Sigmoid colon (tissue), 7 donors: ENCODE measurements at places on chromosomes 2 and 18. TPM values are rescaled to one million over a fixed set of nuclear protein-coding genes. Genes with fewer than 3 reads are reported as not detected.

DNA sequence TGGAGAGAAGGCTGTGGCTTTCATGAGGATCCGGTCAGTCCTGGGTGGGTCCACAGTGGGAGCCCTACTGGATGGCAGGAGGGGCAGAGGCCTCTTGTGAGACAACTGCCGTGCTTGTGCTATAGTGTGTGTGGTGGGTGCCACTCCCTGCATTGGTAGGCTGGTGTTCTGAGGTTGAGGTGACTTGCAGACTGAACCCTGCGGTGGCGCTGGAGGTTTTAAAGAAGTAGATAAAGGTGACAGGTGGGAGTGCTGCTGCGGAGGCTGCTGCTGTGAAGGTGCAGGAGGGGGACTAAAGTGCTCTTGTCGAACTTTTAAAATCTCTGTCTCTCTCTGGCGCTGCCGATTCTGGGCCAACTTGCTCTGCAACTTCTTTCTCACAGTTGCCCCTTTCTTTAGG, 29.7 kb downstream of the INO80D start:
- no peak for DNase-seq

- no peak for DNase-seq
Observed at GRCh38 chr2:145007960-145008263, 488.0 kb upstream of the ZEB2 start.

DNA sequence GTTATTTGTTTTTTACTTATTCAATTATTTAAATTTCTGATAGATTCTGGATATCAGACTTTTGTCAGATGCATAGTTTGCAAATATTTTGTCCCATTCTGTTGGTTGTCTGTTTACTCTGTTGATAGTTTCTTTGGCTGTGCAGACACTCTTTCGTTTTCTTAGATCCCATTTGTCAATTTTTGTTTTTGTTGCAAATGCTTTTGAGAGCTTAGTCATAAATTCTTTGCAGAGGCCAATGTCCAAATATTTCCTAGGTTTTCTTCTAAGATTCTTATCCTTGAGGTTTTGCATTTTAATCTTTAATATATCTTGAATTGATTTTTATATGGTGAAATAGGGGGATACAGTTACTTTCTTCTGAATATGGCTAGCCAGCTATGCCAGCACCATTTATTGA, 112.7 kb upstream of the SESTD1 start:
- DNase-seq: no peak

DNA sequence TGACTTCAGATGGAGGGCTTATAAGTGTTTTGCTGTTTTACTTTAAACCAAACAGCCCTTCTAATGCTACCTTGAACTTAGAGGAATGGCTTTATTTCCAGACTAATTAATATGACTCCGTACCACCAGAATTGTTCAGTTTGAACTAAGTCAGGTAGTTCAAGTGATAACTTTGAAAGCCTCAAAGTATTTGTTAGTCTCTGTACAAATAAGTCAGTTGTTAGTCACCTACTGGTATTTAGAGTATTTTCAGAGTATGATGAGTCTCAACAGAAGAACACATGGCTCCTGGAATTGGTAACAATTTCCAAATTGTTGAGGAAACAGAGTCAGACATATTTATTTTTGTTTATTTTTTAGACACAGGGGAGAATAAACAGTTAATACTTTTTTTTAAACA, 381.8 kb upstream of the NRXN1 start:
- no peak for DNase-seq

DNA sequence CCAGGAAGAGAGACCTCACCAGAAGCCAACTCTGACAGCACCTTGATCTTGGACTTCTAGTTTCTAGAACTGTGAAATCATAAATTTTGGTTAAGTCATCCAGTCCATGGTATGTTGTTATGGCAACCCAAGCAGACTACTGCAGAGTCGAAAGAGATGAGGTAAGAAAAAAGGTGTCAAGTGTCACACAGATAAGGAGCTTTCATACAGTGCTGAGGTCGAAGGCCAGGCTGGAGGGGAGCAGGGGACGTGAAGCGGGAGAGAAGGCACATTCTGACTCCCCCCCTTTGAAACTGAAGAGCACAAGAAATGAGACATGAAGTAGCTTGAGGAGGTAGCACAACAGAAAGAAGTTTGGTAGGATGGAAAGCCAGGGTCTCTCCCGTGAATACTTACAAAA, 110.4 kb downstream of the ALK start:
- DNase-seq: no peak

DNA sequence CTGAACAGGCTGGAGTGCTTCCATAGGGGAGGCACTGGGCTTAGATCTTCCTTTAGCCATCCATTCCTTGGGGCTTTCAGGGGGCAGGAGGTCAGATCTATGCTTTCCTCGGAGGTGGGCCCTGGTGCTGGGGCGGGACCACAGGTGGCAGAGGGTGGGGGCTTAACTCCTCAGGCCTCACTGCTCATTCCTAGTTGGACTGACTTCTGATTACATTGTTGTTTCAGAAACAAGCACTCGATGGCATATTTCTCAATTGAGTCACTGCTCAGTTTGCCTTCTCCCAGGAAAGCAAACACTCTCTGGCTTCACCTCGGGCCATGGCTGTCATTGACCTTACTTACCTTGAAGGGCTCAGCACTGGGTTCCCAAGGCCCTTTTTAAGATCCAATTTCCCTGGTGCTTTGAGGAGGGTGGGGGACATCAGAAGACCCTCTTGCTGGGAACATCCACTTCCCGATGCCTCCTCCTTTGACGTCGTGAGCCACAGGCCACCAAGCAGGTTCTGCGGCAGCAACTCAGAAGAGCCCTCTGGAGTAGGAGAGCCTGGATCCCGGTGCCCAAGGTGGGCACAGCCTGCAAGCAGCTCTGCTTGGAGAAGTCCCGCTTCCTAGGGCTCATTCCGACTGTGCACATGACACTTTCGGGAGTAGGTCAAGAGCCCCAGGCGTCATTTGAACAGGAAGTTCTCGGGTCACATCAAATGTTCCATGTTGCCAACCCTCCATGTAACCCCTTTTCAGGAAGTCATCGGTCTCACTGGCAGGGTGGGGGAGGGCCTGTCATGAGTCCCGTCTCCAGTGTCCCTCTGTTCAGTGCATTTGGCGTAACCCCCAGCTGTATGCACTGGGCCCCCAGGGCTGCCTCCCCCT, 40.6 kb downstream of the SDC1 start:
- no peak for DNase-seq

GRCh38 chr2:218813771-218814460, 17.7 kb downstream of the PRKAG3 start:
- no peak for DNase-seq

Gene TRIM43
- not detected for total RNA-seq

GRCh38 chr2:108621087-108621559, 86.9 kb downstream of the LIMS1 start:
- no peak for DNase-seq

DNA sequence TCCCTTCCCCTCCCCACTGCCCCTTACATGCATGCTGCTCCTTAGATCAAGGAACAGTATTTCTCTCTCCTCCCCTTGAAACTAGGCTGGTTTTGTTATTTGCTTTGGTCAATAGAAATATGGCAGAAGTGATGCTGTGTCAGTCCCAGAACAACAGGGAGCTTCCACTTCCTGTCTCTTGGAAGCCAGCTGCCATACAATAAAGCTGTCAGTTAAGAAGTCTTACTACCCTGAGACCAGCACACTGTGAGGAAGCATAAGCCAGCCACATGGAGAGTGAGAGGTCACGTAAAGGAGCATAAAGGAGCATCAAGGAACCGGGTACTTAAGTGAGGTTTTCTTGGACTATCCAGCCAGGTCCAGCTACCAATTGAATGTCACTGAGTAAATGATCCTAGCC, 126.6 kb downstream of the NOL4 start:
- DNase-seq: no peak

Gene AQP12A
- not detected for total RNA-seq

- no peak for DNase-seq
Observed at GRCh38 chr2:22134421-22134820, 1010.7 kb downstream of the TDRD15 start.

Gene PDE11A
- 4.3 TPM for total RNA-seq

Gene TMEM182
- total RNA-seq: 2.3 TPM

- no peak for DNase-seq
Observed at GRCh38 chr18:28284132-28284531, 107.2 kb upstream of the CDH2 start.

- no peak for DNase-seq
Observed at GRCh38 chr18:77658751-77659448, 409.3 kb downstream of the GALR1 start.

Gene SH3BP4
- total RNA-seq: 11.4 TPM

DNA sequence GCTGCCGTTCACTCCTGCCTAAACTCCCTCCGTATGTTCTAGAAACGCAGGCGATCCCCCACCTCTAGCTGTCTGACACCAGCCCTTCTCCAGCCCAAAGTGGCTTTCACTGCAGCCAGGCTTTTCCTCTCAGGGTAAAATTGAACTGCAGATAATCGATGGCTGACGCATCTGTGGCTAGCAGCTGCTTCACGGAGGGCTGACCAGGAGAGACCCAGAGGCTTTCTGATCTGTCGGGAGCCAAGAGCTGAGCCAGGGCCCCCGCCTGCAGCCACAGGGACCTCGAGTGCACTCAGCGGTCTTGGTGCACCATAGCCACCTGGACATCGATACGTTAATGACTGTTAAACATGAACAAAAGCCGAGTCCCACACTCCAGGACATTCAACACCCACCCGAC, 107.5 kb downstream of the MBP start:
- DNase-seq: no peak

- DNase-seq: no peak
Observed at GRCh38 chr2:84144345-84144744, 314.7 kb downstream of the SUCLG1 start.
